ENCODE measurements at places on chromosomes 11 and 22.

DNA sequence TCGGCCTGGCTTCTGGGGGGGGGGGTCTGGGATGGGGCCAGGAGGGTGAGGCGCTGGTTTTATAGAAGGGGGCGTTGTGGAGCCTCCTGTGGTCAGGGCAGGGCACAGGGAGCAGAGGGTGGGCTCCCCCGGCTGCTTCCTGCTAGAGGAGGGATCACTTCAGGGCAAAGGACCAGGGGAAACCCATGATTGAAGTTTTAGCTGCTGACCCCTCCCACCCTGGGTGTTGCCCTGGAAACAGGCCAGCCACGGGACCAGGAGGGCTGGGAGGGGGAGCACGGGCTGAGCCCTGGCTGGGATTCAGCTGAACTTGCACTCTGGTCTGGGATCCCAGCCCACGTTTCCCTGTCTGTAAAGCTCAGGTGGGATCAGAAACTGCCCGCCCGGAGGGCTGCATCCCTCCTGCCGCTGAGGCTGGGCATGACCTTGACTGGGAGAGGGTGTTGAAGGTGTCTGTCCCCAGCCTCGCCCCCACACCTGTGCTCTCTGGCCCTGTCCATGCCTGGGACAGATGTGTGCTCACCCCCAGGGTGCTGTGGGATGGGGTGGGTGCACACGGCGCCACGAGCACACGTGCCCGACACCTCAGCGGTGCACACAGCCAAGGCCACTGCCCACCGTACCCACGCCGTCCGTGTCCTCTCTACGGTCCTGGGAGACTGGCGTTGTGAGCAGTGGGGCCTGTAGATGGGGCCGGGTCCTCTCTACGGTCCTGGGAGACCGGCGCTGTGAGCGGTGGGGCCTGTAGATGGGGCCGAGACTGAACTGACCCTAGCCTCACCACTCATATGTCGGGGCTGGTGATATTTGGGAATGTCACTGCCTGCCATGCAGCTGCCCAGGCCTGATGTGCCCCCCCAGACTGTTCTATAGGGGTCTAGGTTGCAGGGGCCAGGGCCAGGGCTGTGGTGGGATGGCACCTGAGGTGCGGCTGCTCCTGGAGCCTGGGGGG is 2.3 kb downstream of the TSPAN4 start:
- no peak for DNase-seq

- no peak for DNase-seq
Observed at GRCh38 chr11:46342239-46342638, 5.0 kb upstream of the DGKZ start.

GRCh38 chr11:76641905-76642304 is 28.6 kb downstream of the LRRC32 start:
- no peak for DNase-seq

DNA sequence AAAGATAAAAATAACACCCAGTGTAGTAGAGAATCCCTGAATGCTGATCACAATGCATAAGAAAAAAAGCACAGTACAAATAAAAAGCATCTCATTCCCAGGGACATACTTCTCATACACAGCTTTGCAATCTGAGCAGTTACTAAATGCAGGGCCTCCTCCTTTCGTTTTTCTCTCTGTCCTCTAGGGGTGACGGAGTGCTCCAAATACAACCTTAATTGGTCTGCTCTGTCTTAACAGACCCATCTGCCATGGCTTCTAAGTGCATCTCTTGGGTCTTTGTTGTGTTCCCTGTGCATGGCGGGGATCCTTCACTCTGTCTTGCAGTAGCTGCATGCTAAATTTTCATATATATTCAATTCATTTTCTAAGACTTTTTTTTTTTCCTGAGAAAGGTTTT is 1114.2 kb upstream of the RAG2 start:
- no peak for DNase-seq

DNA sequence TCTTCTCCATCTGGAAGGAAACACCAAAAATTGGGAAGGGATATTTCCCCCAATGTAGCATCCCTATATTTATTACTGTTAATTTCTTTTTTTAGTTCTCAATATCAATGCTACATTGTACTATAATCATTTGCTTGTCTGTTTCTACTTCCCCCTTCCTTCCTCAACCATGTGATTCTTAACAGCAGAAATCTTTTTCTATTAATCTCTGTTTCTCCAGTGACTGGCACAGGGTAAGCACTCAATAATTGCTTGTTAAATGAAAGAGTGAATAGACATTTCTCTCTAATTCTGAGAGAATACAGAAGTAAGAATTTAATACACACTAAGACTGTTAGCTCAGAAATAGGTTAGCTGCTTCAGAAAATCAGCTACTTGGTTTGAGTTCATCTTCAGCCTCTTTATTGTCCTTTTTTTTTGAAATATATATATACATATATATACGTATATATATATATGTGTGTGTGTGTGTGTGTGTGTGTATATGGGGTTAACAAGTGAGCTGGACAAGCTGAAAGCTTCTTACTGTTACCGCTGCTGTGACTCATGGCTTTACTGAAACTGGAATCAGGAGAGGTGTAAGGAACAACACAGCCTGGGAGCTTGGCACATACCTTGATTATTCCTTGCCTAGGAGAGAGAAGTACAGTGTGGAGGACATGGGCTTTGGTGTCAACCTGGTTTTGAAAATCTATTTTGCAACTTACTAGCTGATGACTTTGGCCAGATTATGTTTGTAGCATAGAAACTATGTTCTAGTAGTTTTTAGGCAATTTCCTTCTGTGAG is 26.2 kb upstream of the PDE3B start:
- no peak for DNase-seq

DNA sequence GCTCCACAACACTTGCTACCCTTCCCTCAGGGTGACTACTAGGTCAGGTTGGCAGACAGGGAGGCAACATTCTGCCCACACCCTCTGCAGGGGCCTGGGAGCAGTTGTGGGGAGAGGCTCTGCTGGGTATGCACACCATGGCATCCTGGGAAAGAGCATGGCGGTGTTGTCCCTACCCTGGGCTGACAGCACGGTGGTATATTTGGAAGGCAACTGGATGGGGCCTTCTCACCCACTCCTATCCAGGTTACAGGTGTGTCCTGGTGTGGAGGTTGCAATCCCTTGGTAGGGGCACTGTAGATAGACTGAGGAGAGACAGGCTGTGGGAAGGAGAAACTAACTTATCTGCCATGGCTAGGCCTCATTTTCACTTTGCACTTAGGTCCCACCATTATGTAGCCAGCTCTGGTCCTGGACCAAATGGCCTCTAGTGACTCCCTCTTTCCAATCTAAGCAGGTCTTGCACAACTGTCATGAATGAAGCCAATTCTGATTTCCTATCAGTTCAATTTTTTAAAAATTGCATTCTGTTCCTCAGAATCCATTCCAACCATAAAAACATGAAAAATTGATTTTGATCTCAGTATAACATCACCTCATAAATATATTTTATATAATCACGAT is 54.0 kb upstream of the CD44 start:
- DNase-seq, result no peak

All from amygdala (tissue), 56 donors.